ENCODE measurements at places on chromosomes 16 and 17. TPM values are rescaled to one million over a fixed set of nuclear protein-coding genes. Genes with fewer than 3 reads are reported as not detected.

GRCh38 chr16:80563066-80563465 is 22.3 kb downstream of the DYNLRB2 start:
- no peak for DNase-seq

DNA sequence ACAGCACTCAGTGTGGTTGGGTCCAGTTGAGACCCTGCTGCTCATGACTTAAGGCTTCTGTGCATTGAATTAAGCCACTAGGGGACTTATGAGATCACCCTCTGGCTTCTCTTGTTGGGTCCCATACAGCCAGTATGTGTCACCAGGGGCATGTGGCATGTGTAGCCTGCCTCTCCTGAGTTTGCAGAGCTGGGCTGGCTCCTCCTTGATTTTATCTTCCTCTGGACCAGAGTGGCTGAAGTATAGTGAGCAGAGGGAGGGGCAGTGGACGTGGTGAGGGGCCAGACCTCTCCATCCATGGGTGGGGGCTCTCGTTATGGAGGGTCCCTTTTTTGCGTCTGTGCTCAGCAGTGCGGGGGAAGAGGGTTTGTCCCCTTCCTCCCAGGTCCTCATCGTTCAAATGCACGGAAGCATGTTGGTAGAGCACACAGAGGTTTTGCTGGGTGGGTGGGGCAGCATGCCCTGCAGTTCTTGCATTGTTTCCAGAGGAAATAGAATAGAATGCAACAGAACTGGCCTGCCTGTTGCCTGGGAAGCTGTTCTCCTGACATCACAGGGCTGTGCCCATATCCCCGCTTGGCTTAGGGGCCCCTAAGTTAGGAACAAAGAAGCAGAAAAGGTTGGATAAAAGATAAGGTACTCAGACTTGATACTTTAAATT is 77.4 kb downstream of the SPECC1 start:
- no peak for DNase-seq

- no peak for DNase-seq
Observed at GRCh38 chr17:19671433-19671832, 22.9 kb downstream of the ALDH3A2 start.

GRCh38 chr17:36942631-36943125 is 5.4 kb downstream of the LHX1 start:
- DNase-seq, result no peak

PTX4 gene
- not detected for total RNA-seq
